ENCODE measurements at places on chromosomes 13 and 19.

DNA sequence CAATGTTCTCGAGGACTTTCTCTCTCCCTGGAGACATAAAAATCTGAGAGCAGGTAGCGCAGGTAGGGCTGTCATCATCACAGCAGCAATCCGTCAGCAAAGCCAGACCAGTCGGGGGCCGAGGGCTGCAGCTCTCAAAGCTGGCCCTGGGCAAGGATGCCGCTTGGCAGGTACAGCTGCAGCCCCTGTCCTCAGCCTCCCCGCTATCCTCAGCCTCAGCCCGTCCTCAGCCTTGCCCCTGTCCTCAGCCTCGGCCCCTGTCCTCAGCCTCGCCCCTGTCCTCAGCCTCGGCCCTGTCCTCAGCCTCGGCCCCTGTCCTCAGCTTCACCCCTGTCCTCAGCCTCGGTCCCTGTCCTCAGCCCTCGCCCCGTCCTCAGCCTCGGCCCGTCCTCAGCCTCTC lies 10.9 kb downstream of the C13orf46 start:
- no peak for DNase-seq

- no peak for DNase-seq
These were observed 247.5 kb upstream of the TSHZ3 start for GRCh38 chr19:31596751-31597150.

GRCh38 chr19:10532457-10532856 lies 11.2 kb upstream of the ATG4D start:
- no peak for DNase-seq

DNA sequence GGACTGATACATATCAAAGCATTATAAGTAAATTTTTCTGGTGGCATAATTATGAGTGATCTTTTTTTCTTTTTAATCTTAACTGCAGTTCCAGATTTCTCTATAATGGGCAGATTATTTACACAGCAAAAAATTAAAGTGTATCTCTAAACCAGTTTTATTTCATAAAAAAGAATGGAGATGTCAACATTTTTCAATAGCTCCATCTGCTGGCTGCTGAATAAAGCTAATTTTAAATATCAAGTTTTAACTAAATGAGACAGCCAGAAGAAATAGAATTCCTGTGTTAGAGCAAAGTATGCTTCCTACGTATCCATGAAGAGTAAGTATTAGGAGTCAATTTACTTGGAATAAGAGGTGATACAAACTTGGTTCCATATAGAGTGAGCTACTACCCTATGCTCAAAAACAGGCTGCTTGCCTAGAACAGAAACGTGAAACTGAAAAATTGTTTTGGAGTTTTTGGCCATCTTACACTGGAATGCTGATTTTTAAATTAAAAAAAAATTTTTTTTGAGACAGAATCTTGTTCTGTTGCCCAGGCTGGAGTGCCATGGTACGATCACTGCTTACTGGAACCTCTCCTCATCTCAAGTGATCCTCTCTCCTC lies 5.0 kb upstream of the PDS5B start:
- DNase-seq, result no peak

DNA sequence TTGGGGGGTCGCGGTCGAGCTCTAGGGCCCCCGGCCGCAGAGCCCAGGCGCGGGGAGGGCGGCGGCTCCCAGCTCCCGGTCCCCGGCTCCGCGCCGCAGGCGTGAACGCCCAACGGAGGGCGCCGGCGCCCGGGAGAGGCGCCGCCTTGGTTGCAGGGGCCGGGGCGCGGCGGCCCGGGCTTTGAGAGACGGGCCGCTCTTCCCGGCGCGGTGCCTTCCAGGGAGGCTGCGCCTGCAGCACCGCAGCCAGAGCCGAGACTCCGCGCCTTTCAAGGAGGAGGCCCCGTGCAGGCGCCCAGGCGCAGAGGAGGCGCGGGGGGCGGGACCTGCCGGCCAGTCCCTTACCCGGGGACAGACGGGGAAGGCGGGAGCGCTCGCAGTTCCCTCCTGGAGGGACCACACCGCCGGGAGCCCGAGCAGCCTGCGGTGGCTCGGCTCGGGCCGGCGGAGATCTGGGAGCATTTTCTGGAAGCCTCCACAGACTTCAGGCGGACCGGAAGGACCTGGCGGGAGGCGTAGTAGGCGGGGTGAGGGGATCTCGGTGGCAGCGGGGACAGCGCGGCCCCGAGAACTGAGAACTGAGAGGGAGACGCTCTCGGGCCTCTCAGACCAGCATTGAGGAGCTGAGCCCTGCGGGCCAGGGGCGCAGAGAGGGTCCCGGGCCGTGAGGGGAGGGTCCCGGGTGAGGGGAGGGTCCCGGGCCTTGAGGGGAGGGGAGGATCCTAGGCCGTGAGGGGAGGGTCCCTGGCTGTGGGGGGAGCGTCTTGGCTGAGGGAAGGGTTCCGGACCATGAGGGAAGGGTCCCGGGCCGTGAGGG lies 25.5 kb upstream of the MCF2L start:
- DNase-seq, result peak; percentile 65

DNA sequence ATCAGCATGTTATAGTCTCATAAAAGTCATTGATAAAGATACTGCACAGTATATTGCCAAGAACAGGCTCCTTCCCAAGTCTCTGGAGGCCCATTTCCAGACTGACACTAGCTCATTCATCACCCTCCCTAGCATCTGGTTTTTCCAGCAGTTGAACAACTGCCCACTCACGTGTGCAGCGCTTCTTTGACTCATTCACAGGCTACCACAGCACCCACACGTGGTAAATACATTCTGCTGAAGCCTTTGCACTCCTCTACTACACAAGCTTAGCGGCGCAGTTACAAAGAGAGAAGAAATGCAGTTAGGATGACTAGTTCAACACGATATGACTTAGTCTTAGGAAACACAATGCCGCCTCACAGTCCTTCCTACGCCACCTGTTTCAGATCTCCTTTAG lies 87.7 kb downstream of the DOCK9 start:
- no peak for DNase-seq

DNA sequence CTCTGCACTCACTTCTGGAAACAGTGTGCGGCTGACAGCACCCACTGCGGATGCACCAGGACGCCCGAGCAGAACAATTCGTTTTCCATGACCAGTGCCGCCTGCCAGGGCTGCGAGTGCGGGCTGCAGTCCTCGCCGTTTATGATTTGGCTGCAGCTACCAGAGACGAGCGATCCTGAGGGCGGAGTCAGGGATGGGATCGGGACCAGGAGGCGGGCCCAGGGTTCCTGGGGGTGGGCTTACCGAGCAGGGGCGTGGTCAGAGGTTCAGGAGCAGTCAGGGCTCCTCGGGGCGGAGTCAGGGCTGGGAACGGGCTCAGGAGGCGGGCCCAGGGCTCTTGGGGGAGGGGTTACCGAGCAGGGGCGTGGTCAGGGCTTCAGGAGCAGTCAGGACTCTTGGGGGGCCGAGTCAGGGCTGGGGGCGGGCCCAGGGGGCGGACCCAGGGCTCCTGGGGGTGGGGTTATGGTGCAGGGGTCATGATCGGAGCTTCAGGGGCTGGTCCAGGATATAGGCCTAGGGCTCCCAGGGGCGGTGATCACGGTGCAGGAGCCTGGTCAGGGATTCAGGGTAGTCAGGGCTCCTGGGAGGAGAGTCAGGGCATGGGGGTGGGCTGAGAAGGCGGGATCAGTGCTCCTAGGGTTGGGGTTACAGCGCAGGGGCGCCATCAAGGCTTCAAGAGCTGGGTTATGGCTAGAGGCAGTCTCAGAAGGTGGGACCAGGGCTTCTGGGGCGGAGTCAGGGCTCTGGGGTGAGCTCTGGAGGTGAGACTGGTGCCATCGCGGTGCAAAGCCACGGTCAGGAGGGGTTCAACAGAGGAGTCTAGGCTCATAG lies 1.7 kb downstream of the KLK4 start:
- DNase-seq, result peak; percentile 100

DNA sequence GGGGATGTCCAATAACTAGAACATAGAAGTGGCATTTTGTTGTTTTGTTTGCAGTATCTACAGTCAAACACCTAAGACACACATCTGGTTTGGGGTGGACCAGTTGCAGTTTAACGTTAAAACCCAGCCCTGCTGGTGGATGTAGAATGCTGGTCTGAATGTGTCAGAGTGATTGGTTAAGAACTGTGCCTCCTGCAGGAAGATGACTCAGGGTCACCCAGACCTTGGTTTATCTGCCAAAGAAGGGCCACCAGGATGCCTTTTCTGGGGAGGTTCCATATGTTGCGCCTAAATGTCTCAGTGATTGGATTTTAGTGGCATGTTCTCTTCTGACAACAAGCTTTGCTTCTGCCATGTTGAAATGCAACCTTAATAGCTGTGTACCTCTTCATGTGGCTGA lies 23.1 kb downstream of the ZNF536 start:
- no peak for DNase-seq

- DNase-seq, result no peak
These were observed 101.2 kb downstream of the WASF3 start for GRCh38 chr13:26658448-26659385.

- DNase-seq, result no peak
These were observed 512.2 kb downstream of the LMO7 start for GRCh38 chr13:76148374-76148773.

- no peak for DNase-seq
These were observed 3.4 kb upstream of the NUP62 start for GRCh38 chr19:49932731-49933131.

- DNase-seq, result no peak
These were observed 244.2 kb downstream of the PCCA start for GRCh38 chr13:100333141-100333540.

- no peak for DNase-seq
These were observed 2.7 kb upstream of the CEBPA start for GRCh38 chr19:33304760-33305647.

- no peak for DNase-seq
These were observed 43.3 kb downstream of the SPATA13 start for GRCh38 chr13:24203811-24204210.

- DNase-seq, result no peak
These were observed 98.6 kb downstream of the RBM26 start for GRCh38 chr13:79307433-79307861.

GRCh38 chr19:57566396-57567265 lies 7.0 kb upstream of the ZNF550 start:
- no peak for DNase-seq

GRCh38 chr13:110913322-110914080 lies 1.4 kb downstream of the ANKRD10 start:
- no peak for DNase-seq

DNA sequence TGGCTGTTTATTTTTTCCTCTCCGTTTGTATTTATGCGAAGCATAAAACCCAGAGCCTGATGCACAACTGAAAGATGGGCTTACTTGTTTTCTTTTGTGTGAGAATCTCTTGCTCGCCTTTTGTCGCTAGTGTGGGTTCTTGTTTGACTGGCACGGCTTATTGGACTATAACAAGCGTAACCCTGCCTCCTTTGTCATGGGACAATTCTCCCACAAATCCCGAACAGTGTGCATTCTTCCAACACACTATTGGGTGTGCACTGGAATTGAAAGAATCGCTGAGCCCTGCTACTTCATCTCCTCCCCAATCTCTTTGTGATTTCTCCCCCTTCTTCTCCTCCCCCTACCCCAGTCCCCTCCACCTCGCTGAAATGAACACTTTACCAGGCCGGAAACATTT lies 110.8 kb downstream of the ZIC5 start:
- no peak for DNase-seq

DNA sequence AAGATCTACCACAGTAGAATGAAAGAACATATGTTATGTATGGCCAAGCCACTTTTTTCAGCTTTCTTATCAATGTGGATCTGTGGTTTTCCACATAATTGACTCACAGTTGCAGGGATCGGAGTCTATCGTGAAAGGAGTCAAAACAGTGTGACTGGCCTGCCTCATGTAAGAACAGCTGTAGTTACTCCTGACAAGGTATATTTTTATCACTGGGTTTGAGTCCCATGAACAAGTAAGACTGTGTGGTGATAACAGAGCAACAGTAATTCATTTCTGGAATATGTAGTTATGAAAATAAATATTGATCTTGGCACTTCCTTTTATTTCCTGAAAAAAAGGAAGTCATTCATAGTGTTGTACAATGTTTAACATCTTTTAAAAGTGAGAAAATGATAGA lies 416.6 kb downstream of the KLF12 start:
- no peak for DNase-seq

DNA sequence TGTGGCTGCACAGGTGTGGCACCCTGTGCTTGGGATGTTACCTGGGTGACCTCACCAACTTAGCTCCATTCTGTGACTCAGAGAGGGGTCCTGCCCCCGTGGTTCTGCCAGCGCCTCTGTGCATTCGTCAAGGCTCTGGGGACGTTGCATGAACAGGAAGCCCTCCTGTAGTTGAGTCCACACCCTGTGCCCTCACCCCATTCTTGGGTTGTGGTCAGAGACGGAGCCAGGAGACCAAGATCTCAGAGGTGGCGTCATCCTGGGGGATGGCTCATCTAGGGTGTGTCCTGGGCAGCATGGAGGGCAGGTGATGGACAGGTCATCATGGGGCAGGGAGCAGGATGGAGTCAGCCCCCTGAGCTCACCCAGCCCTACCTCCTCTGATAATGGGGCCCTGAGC lies 2.5 kb downstream of the COX6B2 start:
- DNase-seq, result no peak

GRCh38 chr13:31330236-31330635 lies 130.5 kb downstream of the B3GLCT start:
- DNase-seq, result no peak

DNA sequence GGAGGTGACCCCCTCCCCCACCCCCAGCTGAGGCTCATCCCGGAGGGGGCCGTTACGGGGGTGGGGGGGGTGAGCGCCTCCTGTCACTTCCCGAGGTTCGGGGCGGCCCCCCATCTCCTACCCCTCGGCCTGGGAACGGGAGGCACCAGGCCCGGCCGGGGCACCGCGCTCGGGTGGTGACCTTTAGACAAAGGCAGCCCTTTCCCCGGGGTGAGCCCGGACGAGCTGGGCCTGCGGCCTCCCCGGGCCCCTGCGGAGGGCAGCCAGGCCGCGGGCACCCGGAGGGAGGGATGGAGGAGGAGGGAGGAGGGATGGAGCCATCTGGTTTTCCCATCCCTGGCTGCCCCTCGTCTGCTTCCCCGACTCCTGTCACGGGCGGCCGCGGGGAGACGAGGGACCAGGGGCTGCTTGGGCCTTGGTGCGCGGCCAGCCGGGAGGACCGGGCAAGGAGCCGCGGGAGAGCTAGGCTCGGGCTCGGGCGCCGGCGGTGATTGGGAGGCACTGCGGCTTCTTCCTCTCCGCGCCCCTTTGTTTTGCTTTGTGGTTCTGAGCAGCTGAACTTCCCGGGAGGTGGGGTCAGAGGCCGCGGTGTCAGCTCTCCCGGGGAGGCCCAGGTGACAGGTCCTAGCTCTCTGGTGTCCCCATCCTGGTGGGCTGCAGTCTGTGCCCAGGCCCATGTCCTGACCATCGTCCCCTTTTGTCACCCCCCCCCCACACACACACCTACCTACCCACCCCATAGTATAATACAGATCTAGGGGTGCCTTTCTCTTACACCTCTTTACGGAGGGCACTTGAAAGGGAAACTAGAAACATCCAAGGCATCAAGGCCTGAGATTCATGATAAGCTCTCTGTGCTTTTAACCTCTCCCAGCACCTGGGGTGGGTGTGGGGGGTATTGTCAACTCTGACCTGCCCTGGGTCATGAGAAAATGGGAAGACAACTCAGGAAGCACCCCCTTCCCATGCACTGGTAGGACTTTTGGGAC lies 1.3 kb downstream of the BICRA start:
- peak; percentile 48 for DNase-seq

GRCh38 chr13:111203736-111204389 lies 88.8 kb downstream of the ARHGEF7 start:
- DNase-seq, result no peak

All from WTC11 (cell line).